ENCODE measurements at places on chromosomes 13 and 19.

GRCh38 chr13:43448605-43449336, 338.0 kb downstream of the ENOX1 start:
- DNase-seq, result no peak

DNA sequence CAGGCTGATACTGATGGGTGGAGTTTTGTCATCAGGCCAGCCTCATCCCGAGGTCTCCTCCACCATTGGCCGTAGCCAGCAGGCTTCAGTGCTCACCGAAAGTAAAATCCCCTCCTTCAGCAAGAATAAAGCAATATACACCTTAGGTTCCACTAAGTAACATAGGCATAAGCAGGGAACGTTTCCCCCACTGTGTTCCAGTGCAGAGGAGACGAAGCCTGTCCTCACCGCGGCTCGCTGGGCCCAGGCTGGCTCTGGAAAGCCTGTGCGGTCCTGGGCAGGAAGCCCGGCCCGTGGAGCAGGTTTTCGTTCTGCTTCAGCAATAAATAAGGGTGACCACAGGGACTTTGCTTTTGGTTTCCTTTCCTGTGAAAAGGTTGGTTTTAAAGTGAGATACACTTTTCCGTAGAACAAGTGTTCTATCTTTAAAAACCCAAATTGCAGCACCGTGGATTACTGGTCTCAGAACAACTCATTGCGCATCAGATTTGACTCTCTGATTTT, 16.3 kb upstream of the TEX29 start:
- no peak for DNase-seq

GRCh38 chr19:29487432-29487831, 38.4 kb upstream of the VSTM2B start:
- DNase-seq, result no peak

DNA sequence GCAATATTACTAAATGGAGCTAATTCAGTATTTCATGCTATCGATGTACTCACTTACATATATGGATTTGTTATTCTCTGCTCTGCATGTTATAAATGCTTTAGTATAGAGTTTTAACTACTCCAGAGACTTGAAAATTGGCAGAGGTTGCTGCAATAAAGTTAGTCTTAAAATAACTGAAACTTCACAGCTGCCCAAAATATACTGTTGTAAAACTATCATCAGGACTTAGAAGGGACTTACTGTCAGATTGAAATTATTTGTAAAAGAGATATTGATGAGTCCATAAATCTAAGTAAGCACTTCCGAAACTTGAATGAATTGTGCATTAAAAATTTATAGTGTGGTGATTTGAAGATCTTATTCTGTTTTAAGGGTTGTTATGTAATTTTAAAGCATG, 1178.2 kb upstream of the PCDH20 start:
- DNase-seq, result peak; percentile 31

GRCh38 chr13:22240716-22241115, 569.8 kb downstream of the FGF9 start:
- no peak for DNase-seq

- no peak for DNase-seq
Observed at GRCh38 chr19:47499863-47500830, 14.7 kb downstream of the NAPA start.

GRCh38 chr19:13091400-13092157, 11.1 kb downstream of the LYL1 start:
- peak; percentile 67 for DNase-seq

GRCh38 chr13:99450416-99450815, 50.9 kb upstream of the TM9SF2 start:
- no peak for DNase-seq

DNA sequence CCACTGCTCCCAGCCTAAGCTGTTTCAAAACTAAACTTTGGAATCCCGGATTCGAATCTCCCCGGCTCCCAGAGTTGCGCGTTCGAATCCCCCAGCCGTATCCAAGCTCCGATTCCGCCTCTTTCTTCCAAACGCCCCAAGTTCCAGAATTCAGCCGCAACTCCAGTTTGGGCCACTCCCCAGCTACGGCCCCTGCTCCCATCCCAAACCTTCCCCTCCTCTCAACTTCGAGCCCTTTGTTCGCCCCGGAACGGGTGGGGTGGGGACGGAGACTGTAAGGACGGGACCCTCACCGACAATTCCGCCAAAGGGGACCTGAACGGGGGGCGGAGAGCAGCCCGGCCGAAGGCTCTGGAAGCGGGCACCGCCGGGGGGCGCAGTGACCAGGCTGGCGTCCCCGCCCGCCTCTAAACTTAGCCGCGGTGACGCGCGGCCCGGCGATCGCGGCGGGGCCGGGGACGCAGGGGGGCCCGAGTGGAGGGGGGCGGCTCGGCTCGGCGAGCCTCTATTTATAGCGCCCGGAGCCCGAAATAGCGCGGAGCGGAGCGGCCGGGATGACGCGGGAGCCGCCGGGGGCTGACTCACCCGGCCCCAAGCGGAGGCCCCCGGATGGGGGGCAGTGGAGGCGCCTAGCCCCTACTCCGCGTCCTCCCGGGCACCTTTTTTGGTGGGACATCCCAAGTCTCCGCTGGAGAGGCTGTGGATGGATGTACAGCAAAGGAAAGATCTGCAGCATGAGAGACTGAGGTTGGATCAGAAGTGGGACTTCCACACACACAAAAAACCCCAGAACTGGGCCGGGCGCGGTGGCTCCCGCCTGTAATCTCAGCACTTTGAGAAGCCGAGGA, 4.9 kb upstream of the ERCC1 start:
- DNase-seq, result no peak

GRCh38 chr19:12495002-12495802, 10.6 kb upstream of the ZNF709 start:
- DNase-seq, result peak; percentile 84

DNA sequence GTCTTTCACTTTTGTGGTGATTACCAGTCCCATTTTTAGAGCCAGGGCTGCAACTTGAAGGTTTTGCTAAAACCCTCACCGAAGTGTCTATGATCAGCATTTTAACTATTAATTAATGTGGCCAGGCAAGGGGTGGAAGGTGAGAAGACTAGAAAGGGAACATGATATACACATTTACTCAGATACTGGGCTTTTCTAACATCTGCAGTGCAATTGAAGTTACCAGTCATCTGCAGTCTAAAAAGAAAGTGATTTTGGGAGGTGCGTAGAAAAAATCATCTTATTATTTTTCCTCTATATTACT, 481 bp downstream of the ALOX5AP start:
- no peak for DNase-seq

DNA sequence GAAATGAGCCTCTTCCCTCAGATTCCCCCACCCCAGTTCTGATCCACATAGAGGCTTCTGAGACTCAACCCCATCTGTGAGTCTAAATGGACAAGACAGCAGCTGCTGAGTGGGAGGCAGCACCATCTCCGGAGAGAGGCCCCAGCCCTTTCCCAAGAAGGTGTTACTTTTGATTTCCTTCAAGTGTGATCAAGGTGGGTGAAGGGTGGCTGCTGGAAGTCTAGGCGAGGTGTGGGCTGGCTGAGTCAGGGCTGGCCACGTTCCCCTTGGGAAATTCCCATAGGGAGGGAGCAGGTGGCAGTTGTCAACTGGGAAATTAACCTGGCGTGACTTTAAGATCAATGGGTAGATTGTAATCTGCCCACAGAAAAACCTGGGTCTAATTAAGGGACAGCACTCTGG, 148.0 kb downstream of the FOXO1 start:
- DNase-seq, result no peak

DNA sequence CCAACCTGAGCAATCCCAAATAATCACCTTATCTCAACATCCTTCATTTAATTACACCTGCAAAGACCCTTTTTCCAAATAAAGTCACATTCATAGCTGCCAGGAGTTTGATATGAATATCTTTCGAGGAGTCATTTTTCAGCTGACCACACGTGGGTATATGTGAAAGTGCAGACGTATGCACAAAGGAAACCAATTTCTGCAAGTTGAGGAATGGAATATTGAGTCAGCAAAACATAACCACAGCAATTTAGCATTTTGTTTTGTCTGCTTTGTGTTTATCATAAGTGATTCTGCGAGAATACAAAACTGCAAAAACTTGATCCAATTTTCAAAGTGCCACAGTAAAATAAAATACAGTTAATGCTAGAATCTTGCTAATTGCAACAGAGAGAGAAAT, 295.9 kb downstream of the SUCLA2 start:
- no peak for DNase-seq

DNA sequence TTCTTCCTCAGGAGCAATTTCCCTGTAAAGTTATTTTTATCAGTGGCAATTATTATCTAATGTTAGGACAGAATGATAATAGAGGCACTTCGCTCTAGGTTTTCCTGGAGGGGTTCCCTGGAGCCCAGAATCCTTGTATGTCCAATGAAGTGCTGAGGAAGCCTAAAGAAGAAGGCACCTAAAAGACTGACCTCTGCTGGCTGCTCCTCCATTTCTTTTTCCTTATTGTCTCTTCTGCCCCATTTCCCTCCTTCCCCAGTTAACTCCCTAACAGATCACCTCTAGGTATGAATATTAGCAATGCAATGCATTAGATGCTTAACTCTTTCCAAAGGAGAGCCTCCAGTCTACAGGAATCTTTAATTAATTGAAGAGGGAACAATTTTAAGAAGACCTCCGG, 985.4 kb downstream of the DIAPH3 start:
- no peak for DNase-seq

GRCh38 chr13:51451134-51451466, 1.7 kb downstream of the INTS6 start:
- no peak for DNase-seq

GRCh38 chr13:40102854-40103253, 447.4 kb downstream of the COG6 start:
- no peak for DNase-seq

GRCh38 chr13:49869519-49869918, 66.6 kb downstream of the SPRYD7 start:
- DNase-seq, result no peak

DNA sequence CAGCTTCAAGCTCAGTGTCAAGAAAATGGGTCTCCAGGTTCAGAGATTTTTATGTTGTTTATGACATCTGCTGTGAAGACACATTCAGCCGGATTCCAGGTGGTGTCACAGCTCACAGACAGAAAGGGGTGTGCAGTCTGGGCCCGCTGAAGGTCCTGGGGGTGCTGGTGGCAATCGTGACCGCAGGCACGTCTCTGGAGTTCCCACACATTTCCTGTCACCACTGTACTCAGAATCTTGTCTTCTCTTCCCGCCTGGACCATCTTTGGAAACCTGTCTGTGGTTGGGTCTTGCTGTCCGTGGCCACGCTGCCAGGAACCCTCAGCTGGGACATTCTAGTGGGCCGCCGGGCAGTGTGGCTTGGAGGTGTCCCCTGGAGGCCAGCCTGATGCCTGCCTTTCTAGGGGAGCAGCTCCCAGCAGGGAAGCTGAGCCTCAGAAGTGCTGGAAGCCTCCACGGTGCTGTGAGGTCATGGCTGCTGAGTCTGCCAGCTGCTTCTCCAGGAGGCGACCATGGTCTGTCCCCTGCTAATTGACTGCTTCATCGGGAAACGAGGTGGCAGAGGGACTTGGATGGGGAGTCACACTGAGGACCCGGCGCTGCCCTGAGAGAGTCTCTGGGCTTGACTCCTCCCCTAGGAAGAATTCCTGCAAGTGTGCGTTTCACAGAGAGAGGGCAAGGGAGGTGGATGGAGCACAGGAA, 3.7 kb downstream of the TEX29 start:
- no peak for DNase-seq

DNA sequence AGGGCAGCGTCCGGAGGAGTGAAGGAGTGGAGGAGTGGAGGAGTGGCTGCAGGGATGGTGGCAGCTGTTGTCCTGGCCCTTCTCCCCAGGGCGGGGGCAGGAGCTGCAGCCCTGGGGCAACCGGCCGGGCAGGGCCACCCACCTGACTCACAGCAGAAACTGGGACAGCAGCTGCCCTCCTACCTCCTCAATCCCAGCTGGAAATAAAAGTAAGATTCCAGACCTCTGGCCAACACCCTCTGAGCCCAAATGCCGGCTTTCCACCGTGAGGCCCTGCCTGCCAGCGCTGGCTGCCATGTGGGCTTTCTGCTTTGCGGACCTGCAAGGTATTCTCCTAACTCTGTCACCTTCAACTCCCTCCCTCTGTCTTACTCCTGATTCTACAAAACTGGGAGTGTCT, 3.3 kb upstream of the CLPP start:
- no peak for DNase-seq

DNA sequence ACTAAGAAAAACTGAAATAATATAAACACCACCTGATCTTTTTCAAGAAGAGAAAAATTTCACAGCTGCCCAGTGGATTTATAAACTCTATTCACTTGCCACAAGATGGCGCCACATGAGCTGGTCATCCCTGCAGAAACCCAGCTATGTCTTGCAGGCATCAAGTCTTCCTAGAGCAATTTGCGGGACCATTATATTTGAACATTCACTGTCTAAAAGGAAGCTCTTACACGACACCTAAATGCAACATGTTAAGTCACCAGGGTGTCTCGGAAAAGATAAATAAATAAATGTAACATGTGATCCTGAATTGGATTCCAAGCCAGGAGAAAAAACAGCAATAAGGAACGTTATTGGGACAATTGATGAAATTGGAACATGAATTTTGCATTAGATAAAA, 20.3 kb upstream of the AKT2 start:
- DNase-seq, result peak; percentile 70

GRCh38 chr13:57918086-57918485, 286.5 kb downstream of the PCDH17 start:
- no peak for DNase-seq

DNA sequence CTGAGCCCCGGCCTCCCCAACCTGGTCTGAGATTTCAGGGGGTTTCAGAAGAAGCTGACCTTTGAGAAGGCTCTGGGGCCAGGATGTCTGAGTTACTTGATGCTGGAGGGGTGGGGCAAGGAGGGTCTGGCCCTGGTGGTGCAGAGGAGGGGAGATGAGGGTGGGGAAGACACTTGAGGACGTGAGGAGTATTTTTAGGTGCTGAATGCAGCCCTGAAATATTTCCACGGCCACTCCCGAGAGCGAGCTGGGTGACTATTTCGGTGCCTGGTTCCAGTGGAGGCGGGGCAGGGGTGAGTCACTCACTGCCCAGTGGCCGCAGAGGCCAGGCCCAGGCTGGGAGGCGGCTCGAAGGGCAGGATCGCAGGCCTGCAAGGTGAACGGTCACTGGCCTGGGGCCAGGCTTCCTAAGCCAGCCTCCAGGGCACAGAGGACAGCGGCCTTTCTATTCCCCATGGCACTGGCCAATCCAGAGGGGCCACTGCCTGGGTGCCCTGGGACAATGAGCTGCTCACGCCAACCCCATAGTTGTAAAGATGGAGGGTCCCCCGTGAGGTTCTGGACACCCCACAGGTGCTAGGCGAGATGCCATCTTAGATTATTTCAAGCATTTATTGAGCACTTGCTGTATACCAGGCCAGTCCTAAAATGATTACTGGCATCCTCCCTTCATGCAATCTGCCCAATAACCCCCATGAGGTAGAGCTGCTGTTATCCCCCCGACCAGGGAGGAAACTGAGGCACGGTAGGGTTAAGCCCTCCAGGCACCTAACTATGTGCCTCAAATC, 19.7 kb upstream of the JUND start:
- no peak for DNase-seq

GRCh38 chr19:47221080-47221841, 9.7 kb downstream of the BBC3 start:
- DNase-seq, result no peak

DNA sequence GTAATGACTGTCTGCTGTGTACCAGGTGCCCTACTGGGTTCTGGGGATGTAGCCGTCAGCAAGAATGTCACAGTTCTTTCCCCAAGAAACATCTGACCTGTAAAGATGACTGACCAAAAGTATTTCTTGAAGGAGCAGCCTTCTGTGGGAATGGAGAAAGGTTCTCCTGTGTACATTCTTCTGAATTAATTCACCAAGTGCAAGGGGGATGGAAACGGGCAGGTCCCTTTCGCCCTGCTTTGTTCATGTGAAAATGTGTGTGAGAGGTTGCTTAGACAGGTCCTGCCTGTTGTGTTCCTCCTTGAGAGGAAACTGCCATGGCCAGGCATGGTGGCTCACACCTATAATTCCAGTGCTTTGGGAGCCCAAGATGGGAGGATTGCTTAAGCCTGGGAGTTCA, 57.0 kb downstream of the SLC7A9 start:
- no peak for DNase-seq

All from renal cortex interstitium (tissue), 15 donors.